ENCODE measurements at places on chromosomes 16 and 17.

GRCh38 chr17:15230866-15231265, 34.3 kb downstream of the PMP22 start:
- DNase-seq: no peak

DNA sequence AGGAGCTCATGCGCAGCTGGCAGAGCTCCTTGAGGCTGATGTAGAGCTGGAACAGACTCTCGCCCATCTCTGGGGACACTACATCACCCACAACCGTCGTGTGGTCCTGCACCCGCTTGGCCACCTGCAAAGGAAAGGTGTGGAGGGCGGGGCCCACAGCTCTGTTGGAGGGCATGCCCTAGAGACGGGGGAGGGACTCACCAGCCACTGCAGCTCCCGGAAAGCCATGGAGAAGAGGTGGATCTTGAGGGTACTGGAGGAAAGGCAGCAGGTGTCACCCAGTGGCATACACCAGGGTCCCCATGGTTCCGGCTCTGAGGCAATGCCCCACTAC, 8.6 kb downstream of the UNC13D start:
- no peak for DNase-seq

GRCh38 chr17:77555121-77555591, 403.3 kb upstream of the TNRC6C start:
- DNase-seq: no peak

DNA sequence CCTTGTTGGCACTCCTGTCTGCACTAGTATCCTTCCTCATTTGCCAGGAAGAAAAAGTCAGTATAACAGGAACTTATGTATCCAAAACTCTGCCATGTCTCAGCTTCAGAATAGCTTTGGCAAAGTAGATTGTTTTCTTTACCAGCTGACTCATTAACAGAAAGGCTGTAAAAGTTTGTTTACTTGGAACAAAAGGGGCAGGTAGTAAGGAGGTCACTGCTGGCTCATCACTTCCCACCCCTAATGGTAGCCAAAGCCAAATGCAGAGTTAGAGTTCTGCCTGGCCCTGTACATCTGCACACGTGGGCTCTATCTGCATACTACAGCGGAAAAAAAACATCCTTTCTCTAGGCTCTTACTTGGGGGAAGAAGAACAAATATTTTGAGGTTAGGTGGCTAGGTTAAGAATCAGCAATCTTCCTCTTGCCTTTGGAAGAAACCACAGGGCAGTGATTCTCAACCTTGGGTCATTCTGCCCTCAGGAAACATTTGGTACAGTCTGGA, 90.9 kb upstream of the BCAR1 start:
- DNase-seq: peak; percentile 81

- no peak for DNase-seq
Observed at GRCh38 chr17:15744074-15744676, 12.1 kb downstream of the TBC1D26 start.

DNA sequence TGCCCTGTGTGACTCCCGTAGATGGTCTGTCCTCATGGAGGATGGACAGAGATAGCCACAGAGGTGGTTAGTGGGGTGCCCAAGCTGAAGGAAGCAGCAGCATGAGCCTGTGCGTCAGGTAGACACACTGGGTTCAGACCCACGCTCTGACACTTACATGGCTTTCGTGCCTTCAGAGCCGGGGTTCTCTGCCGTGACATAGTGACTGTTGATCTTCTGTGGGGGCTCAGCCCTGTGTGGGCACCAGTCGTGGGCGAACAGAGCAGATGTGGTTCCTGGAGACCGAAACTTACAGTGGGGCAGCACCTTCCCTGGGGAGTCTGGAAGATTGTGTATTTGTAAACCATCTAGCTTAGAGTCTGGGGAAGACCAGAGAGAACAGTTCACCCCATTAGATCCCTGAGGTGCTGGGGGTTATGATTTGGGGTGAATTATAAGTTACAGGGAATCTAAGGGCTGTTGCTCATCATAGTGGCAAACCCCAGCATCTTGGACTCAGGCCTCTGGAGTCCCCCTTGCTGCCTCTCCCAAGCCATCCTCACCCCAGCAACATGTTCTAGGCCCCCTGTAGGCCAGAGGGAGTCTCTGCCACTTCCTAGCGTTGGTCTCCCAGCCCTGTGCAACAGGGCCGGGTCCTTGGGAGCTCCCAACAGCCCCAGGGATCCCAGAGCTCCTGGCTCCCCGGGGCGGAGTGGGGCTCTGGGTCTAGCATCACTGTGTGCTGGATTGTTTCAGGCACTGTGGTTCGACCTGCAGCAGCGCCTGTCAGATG, 28.6 kb downstream of the NECAB2 start:
- DNase-seq: no peak

- DNase-seq: peak; percentile 13
Observed at GRCh38 chr17:28896884-28897768, at the start of gene FLOT2. Gene FLOT2, minus strand, starts transcription at chr17:28897733. Its CDS starts 159 bp downstream, at chr17:28897574.

DNA sequence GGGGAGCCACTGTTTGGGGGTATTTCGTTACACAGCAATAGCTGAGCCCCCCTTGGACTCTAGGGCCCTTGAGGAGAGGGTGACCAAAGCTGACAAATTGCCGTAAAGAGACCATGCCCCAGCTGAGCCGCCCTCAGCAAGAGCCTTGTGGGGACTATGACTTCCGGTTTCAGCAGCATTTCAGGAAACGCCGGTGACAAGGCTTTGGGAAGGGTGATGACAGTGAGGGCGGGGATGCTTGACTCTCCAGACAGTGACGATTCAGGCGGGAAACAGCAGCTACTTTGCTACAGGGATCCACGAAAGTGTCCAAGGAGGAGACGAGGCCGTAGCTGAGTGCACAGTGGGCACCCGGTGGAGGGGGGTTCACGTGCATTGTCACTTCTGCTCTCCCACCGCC, 360.8 kb downstream of the C16orf95 start:
- DNase-seq: no peak

- DNase-seq: no peak
Observed at GRCh38 chr17:57453841-57454425, 197.6 kb downstream of the MSI2 start.

DNA sequence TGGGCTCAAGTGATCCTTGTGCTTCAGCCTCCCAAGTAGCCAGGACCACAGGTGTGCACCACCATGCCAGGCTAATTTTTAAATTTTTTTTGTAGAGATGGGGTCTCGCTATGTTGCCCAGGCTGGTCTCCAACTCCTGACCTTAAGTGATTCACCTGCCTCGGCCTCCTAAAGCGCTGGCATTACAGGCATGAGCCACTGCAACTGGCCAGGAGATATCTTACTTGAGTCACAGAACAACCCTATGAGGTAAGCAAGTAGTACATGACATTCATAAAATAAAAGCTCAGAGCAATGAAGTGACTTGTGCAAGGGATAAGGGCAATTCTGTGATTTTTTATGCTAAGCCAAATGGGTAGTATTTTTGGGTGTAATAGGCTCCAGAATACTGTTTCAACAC, 57.3 kb downstream of the CDC27 start:
- DNase-seq: no peak

- peak; percentile 95 for DNase-seq
Observed at GRCh38 chr17:78879635-78880186, 23.3 kb downstream of the CEP295NL start.

DNA sequence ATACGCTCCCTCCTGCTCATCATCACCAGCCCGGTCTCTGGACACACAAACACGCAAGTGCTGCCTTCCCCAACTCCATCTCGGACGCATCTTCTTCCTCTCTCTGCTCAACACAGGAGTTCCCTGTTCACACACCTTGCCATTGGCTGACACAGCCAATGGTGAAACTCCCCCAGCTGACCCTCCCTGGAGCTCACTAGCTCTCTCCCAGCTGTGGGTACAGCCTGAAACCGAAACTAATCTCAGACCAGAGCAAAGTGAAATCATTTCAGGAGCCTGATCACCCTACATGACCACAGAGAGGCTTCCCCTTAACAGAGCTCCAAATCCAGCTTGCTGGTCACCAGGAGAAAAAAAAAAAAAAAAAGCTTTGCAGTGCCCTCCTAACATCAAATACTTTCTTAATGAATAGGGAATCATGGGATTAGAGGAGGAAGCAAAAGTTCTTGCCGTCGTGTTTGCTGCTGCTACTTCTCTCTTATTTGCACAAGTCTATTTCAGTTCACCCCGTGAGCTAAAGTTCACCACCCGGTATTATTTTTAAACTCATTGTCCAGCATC, 8.3 kb downstream of the CUEDC1 start:
- DNase-seq: peak; percentile 81

DNA sequence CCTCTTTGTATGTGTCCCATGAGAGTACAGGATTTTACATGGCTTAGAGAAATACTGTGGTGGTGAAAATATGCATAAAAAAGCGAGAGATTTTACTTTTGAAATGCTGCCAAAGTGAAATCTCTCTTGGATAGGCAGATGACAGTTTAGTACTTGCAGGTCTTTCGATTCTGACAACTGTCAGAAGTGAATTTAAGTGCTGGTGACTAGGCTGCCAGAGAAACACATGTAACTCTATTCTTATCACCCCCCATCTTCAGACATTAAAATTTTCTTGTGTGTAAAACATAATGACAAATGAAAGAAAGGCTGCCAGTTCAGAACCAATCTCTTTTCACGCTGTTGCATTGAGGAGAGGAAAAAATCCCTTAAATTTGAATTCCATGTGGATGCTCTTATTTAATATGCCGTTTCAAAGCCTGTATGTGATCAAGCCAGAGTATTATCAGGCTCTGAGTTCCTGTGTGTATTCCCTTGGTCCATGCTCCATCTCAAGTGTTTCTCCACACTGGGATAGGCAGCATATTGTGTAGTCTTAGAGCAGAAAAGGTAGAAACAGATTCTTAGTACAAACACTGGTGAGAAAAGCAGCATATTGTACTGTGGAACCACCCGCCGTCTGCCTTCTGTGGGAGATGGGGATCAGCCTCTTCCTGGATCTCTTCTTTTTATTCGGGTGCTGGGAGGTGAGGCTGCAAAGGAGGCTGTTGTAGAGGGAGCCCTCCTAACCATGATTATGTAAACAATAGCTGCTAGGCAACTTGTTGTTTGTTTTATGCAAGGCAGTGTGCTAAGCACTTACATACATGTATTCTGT, 291.3 kb downstream of the WWOX start:
- DNase-seq: no peak

- DNase-seq: no peak
Observed at GRCh38 chr17:64498308-64499203, 1.7 kb upstream of the POLG2 start.

GRCh38 chr16:57276596-57276995, 7.9 kb downstream of the PLLP start:
- DNase-seq: no peak

DNA sequence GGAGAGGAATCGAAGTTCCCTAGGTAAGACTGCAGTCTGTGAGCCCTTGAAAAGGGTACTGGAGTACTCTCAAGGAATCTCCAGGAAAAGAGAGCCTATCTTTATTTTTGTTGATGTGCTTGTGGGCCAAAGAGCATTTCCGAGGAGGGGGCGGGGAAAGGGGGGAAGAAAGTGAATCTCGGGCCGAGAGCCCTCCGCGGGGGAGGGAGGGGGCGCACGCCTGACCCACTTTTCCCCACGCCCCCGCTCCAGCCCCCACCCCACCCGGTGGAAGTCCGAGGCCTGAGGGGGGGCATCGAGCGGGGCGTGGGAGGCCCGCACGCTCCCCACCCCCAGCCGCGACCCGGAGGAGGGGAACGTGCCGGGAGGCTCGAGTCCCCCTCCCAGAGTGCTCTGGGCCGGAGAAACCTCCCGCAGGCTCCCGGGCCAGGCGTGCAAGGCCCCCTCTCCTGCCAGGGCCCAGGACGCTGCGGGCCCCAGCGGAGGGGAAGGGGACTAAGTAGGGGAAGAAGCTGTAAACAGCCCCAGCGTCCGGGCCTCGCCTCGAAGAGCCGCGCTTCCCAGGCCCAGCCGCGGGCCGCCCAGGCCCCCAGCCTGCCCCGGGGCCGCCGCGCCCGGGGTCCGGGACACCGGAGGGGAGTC, 444 bp downstream of the HELZ start:
- DNase-seq: no peak

- peak; percentile 39 for DNase-seq
Observed at GRCh38 chr16:51854401-51854951, 692.5 kb downstream of the TOX3 start.

DNA sequence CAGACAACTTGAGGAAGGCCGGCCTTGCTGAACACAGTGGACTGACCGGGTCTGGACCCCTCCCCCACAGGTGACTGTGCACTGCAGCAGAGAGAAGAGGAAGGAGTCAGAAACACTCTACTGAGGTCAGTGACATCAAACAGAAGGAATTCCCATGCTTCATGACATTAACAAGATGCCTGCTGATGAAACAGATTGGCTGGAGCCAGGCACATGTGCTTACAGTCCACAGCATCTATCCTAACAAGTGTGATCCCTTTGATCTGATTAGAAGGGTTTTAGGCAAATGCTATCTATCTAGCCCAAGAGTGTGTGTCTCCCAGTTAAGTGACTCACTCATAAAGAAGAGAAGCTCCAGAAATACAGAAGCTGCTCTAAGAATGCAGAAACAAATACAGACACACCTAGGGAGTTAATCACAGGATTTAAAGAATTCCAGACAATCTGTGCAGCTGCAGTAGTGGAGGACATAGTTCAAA, 90.2 kb downstream of the SYCE1L start:
- peak; percentile 76 for DNase-seq

DNA sequence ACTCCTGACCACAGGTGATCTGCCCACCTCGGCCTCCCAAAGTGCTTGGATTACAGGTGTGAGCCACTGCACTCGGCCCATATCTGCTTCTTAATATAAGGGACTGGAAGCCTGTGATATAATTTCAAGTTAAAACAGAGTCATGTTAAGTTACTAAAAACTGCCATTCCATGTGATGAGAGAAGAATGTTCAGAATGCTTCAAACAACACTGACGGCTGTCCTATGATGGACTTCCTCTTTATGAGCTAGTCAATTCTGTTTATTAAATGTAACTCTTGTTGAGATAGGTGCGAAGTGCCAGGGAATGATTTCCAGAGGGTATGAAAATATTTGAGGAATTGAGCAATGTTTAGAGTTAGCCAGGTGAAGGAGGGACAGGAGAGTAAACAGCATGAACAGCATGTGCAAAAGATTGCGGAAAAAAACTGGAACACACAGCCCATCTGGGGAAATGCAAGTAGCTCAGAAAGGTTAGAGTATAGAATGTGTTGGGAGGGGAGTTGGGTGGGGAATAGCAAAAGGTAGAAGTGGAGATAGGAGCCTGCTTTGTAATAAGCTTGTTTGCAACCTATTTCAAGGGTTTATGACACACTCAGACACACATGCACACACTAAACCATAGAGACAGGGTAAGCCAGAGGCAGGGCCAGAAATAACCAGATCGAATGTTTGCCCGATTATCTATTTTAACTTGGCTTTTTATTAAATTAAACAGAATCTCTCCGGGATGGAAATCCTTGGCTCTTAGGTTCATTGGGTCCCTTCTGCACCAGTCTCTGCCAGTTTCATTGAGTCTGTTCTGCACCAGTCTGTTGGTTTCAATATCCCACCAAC, 135.6 kb upstream of the COX10 start:
- no peak for DNase-seq

GRCh38 chr17:15285466-15285865, 20.3 kb upstream of the PMP22 start:
- DNase-seq: no peak

GRCh38 chr16:65576631-65577030, 454.8 kb upstream of the CDH11 start:
- no peak for DNase-seq

DNA sequence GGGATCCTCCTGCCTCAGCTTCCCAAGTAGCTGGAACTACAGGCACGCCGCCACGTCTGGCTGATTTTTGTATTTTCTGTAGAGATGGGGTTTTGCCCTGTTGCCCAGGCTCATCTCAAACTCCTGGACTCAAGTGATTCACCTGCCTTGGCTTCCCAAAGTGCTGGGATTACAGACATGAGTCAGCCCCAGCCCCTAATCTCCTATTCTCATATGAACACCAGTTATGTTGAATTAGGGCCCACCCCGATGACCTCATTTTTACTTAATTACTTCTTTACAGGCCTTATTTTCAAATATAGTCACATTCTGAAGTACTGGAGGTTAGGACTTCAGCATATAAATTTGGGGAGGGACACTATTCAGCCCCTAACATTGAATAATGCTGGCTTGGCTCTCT, 49.2 kb downstream of the ZNRF1 start:
- DNase-seq: no peak

All from astrocyte of the spinal cord (primary cell).